Panc1 (cell line): ENCODE measurements at places on chromosomes 3 and 15.
A peak's percentile ranks its signal among the peaks of the same experiment; 100 is the strongest.

GRCh38 chr15:45521596-45522327, 793 bp downstream of the SLC30A4 start:
- no peak for DNase-seq

- no peak for DNase-seq
Observed at GRCh38 chr15:48823237-48823636, 12.4 kb upstream of the CEP152 start.

- DNase-seq: peak; percentile 39
Observed at GRCh38 chr3:195001961-195002861, 268.7 kb downstream of the XXYLT1 start.

GRCh38 chr3:130795396-130795795, 48.8 kb upstream of the PIK3R4 start:
- DNase-seq: no peak

GRCh38 chr3:138692152-138692551, 83.6 kb downstream of the FAIM start:
- DNase-seq: no peak

DNA sequence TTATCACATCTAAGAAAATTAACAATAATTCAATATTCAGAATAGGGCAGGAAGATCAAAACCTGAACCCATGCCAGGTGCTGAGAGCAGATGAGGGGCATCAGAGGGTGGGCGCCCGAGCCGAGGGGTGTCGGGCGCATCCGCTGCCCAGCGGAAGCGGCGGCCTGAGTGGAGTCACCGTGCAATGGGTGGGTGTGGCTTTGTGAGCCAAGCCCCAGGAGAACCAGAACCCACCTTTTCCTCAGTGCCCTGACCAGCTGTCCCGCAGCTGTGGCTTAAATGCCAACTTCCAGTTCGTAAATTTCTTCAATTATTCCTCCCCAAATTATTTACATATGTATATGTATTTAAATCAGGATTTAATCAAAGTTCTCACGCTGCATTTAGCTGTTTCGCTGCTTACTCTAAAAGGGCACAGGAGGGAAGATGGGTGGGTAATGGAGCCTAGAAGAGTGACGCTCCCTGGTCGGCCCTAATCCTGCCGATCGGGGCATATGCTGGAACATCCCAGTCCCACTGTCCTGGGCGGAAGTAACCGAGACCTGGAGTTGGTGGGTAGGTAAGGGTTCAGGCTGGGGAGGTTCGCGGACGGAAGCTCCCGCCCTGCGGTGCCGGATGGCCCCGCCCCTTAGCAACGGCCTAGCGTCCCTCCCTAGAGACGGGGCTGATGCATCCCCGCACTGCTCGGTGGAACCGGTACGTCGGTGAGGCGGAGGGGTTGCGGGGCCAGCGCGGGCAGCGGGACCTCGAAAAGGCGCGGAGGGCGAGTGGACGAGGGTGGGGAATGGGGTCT, 1.3 kb downstream of the DNAH1 start:
- DNase-seq: no peak

DNA sequence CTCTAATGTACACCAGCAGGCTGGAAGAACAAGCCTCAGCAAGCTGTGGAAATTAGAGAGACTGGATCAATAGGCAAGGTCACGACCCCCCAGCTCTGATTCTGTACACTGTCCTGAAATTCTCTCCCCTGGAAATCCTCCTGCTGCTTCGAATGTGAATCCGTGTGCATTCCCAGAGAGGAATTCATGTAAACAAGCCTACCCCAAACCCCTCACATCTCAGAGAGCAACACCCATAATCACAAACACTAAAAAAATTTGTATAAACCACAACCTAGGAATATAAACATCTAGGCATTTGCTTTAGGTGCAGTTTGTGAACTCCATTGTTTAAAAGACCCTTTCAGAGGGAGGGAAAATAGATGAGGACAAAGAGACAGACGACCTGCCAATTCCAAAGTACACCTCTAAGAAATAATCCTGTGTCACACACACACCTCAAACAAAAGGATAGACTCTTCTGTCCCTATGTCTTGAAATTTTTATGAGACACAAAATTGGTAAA, 325.2 kb downstream of the WDR72 start:
- no peak for DNase-seq

GRCh38 chr3:7275396-7275795, 414.5 kb downstream of the GRM7 start:
- no peak for DNase-seq

DNA sequence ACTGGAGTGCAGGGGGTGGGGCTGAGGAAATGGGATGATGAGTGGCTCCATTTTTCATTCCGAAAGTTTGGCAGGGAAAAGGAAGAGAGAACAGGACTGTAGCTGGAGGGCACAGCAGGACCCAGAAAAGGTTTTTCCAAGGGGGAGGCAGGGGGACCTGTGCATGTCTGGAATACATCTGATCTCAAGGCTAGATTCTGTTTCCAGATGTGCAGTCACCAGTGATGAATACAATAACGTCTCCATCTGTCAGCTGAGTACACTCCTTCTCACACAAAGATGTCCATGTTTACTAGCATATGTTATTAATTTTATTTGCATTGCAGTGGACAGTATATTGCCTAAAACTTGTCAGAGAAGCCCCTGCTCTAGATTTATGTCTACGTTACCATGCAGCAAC, 39.9 kb upstream of the PRTG start:
- DNase-seq: no peak

DNA sequence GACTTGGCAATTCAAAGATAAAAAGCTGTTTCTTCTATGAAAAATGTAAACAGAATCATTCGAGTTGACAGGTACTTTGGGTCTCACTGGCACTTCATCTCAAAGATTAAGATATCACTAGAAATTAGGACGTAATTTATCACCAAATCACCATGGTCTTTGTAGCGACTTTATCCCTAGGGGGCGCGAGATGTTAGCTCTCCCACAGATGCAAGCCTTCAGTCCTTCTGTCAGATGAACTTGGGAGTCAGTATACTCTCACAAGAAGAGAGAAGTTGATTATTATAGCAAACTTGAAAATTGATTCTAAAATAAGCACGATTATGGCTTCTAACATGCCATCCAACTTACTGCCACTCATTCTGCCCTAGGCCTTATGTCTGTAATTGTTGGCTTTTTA, 150.3 kb downstream of the ALCAM start:
- no peak for DNase-seq

DNA sequence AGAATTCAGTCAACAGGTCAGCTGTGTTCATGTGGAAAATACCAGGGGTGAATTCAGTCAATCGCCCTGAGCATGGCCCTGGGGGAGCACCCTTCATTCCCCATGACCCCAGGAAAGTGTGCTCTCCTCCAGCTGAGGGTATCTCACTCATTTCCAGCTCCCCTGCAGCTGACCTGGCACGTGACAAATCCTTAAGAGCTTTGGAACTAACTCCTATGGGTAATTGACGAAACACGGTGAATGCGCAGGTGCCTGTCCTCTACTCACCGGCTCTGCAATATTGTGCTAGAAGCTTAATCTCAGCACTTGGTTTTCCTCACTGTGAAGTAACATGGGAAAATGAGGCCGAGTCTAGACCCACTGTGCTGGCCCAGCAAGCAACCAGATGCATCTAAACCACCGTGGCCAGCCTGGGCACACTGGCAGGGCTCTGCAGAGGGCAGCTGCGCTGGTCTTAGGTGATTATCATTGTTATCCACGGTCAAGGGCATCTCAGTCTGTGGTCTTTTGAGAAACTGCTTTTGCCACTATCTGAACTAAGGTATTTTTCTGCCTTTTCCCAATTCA, 63.1 kb downstream of the SPSB4 start:
- no peak for DNase-seq

DNA sequence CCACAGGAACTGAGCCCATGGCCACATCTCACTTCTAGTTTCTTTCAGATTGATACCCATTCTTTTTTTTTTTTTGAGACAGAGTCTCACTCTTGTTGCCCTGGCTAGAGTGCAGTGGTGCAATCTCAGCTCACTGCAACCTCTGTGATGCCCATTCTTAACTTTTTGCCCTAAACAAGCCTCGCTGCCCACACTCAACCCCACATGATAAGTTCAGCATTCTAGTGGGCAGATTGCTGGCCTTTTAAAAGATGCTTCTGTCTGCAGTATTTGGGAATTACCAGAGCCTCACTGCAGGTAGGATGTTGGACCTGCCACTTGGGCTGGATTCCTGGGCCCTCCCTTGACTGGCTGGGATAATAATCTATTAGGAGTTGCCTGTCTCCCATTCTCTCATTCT, 51.0 kb downstream of the TRANK1 start:
- DNase-seq: no peak

GRCh38 chr3:24222165-24222805, 272.4 kb downstream of the THRB start:
- DNase-seq: no peak

DNA sequence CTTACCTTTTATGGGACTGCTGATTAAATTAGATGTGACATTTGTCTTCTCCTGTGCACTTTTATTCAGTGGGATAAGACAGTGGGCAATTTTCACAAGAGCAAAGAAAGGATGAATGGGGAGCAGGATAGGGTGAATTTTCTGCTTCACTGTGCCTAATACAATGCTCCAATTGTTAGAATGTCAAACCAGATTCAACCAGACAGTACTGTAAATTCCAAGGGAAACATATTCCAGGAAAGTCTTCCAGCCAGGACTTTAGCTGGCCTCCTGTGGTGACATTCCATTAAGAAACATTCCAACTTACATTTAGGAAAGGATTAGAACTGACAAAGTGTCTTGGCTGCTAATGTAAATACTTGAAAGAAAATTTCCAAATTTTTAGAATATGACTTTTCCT, 100.1 kb upstream of the PROK2 start:
- no peak for DNase-seq

GRCh38 chr3:173096994-173097785, 43.8 kb downstream of the SPATA16 start:
- no peak for DNase-seq

- DNase-seq: no peak
Observed at GRCh38 chr15:60793656-60794055, 314.7 kb upstream of the ICE2 start.

GRCh38 chr3:133595341-133595740, 21.9 kb downstream of the CDV3 start:
- no peak for DNase-seq

- DNase-seq: no peak
Observed at GRCh38 chr3:17747174-17747889, 4.9 kb upstream of the TBC1D5 start.

GRCh38 chr3:119557192-119557876, 2.1 kb downstream of the CD80 start:
- DNase-seq: no peak

DNA sequence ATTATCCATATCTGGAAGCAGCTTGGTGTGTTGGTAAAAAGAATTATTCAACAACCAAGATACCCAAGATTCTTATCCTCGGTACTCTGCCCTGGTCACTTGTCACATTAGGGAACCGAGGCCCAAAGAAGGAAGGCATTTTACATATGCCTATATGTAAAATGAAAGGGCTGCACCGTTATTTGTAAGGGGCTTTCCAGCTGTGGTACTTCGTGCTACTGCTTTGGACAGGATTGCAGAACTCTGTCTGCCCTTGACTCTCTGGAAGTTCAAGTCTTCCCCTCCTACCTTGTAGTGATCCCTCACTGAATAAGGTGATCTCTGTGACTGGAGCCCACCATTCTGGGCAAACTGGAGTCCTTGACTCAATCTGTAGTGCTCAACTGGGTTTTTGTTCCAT, 198.9 kb upstream of the TOPAZ1 start:
- no peak for DNase-seq

GRCh38 chr3:61080737-61081445, 170.4 kb downstream of the FHIT start:
- DNase-seq: no peak

DNA sequence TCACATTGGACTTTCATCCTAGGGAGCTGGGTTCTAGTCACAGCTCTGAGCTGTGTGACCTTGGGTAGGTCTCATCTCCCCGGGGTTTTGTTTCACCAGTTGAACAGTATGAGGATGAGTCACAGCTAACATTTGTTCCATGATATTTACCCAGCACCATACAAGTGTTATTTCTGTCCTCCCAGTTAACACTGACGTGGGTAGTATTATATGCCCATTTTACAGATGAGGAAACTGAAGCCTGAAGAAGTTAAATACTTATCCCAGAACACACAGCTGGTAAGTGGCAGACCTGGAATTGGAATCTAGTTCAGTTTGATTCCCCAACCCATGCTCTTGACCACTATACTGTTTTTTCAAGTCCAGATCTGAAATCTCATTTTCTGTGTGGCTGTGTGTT, 908 bp upstream of the RARB start:
- DNase-seq: no peak

DNA sequence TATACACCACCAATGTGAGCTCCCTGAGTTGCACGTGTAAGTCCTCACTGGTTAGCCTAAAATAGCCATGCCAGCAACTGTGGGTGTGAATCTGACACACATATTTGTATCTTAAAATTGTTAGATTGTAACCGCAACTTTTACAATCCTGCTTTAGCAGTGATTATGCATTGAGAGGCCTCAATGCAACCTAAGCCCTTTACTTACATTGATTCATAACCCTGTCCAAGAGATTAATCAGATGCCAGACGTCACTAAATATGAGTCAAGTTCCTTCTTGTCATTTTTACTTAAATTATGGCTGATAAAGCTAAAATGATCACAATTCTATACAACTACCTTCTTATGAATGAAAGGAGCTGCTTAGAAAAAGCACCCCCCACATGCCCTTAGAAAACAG, 46.9 kb downstream of the IL17RD start:
- DNase-seq: no peak
